HT1080 (cell line): ENCODE measurements at places on chromosomes 11 and 22. TPM values are rescaled to one million over a fixed set of nuclear protein-coding genes. Genes with fewer than 3 reads are reported as not detected.

Gene APOBEC3B
- 6.5 and 13.1 TPM in 2 replicates for total RNA-seq

Gene CNTN5
- total RNA-seq = not detected in 2 replicates

Gene P2RY2
- total RNA-seq = 0.05 TPM in 1 of 2 replicates, not detected in the other

Gene TEX12
- total RNA-seq = 0.94 TPM in 1 of 2 replicates, not detected in the other

Gene MISFA
- 0.73 TPM in 1 of 2 replicates, not detected in the other for total RNA-seq

Gene CDC42EP1
- total RNA-seq = 67.3 and 95.3 TPM in 2 replicates

Gene SSH3
- 2.2 and 2.9 TPM in 2 replicates for total RNA-seq

Gene HEPN1
- 0.05 TPM in 1 of 2 replicates, not detected in the other for total RNA-seq

Gene NLRP14
- not detected in 2 replicates for total RNA-seq

Gene CHID1
- 25.9 and 43.4 TPM in 2 replicates for total RNA-seq

Gene KLHDC7B
- total RNA-seq = not detected in 2 replicates

Gene FGF4
- total RNA-seq = not detected in 2 replicates

Gene OR51E2
- not detected in 2 replicates for total RNA-seq

Gene PYGM
- total RNA-seq = 0.02 TPM in 1 of 2 replicates, not detected in the other

Gene LDLRAD3
- total RNA-seq = 9.4 and 14.5 TPM in 2 replicates

Gene SOX10
- not detected in 2 replicates for total RNA-seq
